ENCODE measurements at places on chromosomes 16 and 17. TPM values are rescaled to one million over a fixed set of nuclear protein-coding genes. Genes with fewer than 3 reads are reported as not detected.

FADS6 gene
- total RNA-seq: not detected

C16orf96 gene
- total RNA-seq: not detected

CAPNS2 gene
- not detected for total RNA-seq

WDR45B gene
- total RNA-seq: 98.3 TPM

SPN gene
- not detected for total RNA-seq

TK1 gene
- 233 TPM for total RNA-seq

CLEC18B gene
- total RNA-seq: 0.33 TPM

KLHL11 gene
- total RNA-seq: 4.7 TPM

PRAC1 gene
- total RNA-seq: not detected

CISD3 gene
- 49.9 TPM for total RNA-seq

CCL8 gene
- not detected for total RNA-seq

CFAP97D1 gene
- total RNA-seq: not detected

CCL7 gene
- 0.45 TPM for total RNA-seq

CCP110 gene
- 8.9 TPM for total RNA-seq

CPHXL2 gene
- not detected for total RNA-seq

TRIM47 gene
- 138 TPM for total RNA-seq

CCL17 gene
- total RNA-seq: not detected

LRRC46 gene
- 2.8 TPM for total RNA-seq

RNF213 gene
- total RNA-seq: 80.0 TPM

BAHCC1 gene
- total RNA-seq: 15.9 TPM

KRT26 gene
- total RNA-seq: not detected

MPP2 gene
- total RNA-seq: 3.2 TPM

RNF135 gene
- 26.3 TPM for total RNA-seq

KRTAP16-1 gene
- total RNA-seq: not detected

CCL5 gene
- 2.0 TPM for total RNA-seq

EXOC3L1 gene
- 0.03 TPM for total RNA-seq

UNC45B gene
- not detected for total RNA-seq

TNFRSF17 gene
- total RNA-seq: not detected

HCRT gene
- total RNA-seq: not detected

PTX4 gene
- not detected for total RNA-seq

CD300LB gene
- total RNA-seq: 0.12 TPM

TP53TG3 gene
- 0.47 TPM for total RNA-seq

CRISPLD2 gene
- 3.6 TPM for total RNA-seq
